ENCODE measurements at places on chromosomes 12 and 14.

GRCh38 chr14:106024983-106025604, 498.7 kb downstream of the TMEM121 start:
- DNase-seq: no peak

GRCh38 chr12:105912882-105913678, 225.7 kb downstream of the NUAK1 start:
- DNase-seq: no peak

DNA sequence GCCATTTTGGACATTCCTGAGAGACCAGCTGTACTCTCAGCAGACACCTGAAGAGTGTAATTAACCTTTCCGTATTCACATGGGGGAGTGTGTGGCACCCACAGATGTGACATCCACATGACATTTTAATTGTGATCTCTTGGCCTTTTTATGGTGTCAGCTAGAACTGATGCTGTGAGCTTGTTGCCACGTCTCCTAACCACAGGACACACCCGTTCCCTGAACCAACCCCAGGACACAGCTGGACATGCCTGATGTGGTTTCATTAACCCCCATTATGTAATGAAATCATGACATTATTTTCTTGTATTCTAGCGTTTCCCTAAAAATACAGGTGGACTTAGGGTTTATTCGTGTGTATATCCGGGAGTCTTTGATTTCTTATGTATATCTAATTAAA, 1036.1 kb downstream of the TMEM121 start:
- DNase-seq: no peak

- no peak for DNase-seq
Observed at GRCh38 chr12:124399622-124400021, 104.7 kb downstream of the RFLNA start.

- DNase-seq: no peak
Observed at GRCh38 chr12:38152816-38153736, 163.5 kb upstream of the ALG10B start.

DNA sequence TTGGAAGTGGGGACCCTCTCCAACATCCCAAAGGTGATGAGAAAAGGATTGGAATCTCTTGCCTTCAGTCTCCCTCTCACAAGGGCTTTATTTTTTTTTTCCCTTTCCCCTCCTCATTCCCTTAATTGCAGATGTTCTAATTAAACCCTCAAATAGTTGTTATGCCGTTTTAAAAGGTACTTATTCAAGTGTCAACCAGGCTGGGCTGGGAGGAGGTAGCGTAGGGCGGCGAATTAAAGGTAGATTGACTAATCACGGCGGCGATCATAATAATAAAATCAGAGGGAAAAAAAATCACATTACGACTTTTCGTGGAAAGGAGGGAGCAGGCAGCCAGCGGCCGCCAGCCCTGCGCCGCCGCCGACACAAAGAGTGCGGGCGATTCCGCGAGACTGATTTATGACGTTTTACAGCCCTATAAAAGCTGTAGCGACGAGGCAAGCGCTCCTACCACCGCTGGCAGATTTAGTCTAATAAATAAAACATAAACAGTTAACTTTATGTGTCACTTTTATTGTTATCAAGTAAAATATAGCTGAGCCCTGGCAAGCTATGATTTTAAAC, 1.7 kb upstream of the HOXC4 start:
- DNase-seq: no peak

GRCh38 chr14:74357585-74357984, 9.3 kb downstream of the VRTN start:
- no peak for DNase-seq

GRCh38 chr12:114917307-114917706, 233.3 kb upstream of the TBX3 start:
- no peak for DNase-seq

DNA sequence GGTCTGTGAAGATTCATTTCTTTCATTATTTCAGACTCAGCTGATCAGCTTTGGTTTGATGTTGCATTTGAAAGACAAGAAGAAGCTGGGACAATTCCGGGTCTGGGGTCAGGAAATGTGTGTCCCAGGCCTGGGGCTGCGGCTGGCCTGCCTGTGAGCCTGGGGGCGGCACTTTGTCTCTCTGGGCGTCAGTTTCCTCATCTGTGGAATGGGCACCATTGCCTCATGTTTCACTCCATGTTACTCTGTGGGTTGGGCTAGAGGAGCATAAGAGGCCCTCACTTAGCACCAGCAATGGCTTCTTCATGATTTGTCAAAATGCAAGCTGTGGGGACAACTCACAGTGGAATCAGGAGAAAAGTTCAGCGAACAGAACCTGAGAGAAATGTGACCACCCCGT, 570.1 kb downstream of the VRK1 start:
- no peak for DNase-seq

GRCh38 chr14:100138082-100138787, 21.2 kb downstream of the DEGS2 start:
- no peak for DNase-seq

- no peak for DNase-seq
Observed at GRCh38 chr14:90671382-90672234, 144.6 kb downstream of the TTC7B start.

GRCh38 chr12:55629058-55629841, 7.4 kb upstream of the OR10P1 start:
- DNase-seq: no peak

- DNase-seq: no peak
Observed at GRCh38 chr12:42315108-42315507, 10.8 kb downstream of the ZCRB1 start.

GRCh38 chr14:93108105-93108504, 7.6 kb downstream of the ITPK1 start:
- DNase-seq: no peak

DNA sequence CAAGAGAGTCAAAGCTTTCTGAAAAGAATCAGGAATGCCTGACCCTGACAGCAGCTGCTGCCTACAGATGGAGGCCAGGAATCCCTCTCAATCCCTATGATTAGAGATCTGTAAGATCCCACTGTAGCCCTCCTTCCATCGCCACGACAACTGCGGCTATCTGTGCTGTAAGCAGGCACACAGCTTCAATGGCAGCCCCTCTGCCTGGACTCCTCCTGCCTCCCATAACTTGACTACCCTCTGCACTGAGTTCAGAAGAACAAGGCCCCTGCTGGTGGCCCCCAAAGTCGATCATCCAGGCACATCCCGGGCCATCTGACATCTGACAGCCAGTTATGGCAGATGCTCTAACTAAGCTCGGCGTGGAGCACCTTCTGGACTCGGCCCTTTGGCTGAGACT, 2.9 kb downstream of the CLMN start:
- DNase-seq: no peak

DNA sequence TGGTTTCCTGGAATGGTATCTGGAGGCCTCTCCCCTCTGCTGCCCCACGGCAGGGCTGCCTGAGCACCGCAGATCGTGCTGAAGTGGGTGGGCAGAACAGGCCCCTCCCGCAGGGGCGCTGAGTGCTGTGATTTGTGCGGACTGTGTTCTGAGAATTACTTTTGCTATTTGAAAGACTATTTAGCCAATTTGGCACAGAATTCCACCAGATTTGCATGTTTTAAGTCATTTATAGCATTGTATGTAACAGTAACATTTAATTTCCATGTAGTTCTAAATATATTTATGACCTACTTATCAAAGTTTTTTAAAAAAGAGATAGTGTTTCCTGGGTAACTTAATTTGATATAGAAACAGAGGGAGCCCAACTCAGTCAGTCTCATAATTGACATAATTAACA, 55.3 kb downstream of the TNFAIP2 start:
- no peak for DNase-seq
